ENCODE measurements at places on chromosomes 2 and 18.

GRCh38 chr2:207502577-207503198 lies 27.1 kb upstream of the CREB1 start:
- DNase-seq = no peak

DNA sequence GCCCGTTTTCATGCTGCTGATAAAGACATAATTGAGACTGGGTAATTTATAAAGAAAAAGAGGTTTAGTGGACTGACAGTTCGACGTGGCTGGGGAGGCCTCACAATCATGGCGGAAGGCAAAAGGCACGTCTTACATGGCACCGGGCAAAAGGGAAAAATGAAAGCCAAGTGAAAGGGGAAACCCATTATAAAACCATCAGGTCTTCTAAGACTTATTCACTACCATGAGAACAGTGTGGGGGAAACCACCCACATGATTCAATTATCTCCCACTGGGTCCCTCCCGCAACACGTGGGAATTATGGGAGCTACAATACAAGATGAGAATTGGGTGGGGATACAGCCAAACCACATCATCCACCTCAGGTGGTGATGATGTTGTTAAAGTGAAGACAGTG lies 3.3 kb upstream of the RAB12 start:
- DNase-seq = no peak

- no peak for DNase-seq
These were observed 36.5 kb downstream of the NCOA1 start for GRCh38 chr2:24527536-24527935.

DNA sequence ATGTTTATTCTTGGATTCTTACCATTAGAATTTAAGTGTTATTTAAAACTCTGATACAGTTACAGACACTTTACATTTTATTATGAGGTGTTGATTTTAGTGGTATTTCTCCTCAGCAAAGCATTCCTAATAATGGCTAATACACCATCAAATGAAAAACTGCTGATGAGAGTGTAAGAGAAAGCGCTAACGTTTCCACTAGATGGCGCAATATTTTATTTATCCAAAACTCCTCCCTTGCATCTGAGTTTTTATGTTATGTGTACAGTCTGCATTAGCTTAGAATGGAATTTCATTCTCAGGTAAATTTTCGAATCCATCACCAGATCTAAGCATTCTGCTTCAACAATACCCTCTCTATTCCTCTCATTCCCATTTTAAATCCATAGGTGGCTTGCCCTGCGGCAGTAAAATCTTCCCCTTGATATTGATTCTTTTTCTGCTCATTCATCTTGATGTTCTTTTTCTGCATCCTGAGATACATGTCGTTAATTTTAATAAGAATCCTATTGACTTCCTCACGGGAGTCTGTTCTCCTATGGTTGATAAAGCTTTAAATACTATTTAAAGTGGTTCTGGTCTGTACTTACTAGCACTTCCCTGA lies 53.9 kb downstream of the PRKRA start:
- DNase-seq = no peak

- DNase-seq = no peak
These were observed 41.4 kb downstream of the IL1R2 start for GRCh38 chr2:102033031-102033749.

DNA sequence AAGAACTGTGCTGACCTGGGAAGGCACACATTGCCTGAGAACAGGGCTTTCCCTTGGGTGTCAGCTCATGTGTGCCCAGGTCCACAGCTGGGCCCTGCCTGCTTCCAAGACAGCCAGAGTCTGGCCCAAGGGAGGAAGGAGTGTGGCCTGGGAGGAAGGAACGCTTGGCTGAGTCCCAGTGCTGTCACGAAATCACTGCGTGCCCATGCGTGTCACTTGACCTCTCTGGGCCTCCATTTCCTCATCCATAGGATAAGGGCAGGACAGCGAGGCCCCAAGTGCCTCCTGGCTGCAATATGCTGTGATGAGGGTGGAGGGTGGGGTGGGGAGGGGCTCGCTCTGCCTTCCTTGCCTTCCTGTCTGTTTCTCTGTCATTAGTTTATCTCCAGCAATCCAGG lies 642 bp upstream of the KCNK3 start:
- no peak for DNase-seq

GRCh38 chr2:46329803-46330775 lies 32.9 kb downstream of the EPAS1 start:
- DNase-seq = no peak

GRCh38 chr2:108967757-108968156 lies 21.3 kb downstream of the EDAR start:
- DNase-seq = no peak

DNA sequence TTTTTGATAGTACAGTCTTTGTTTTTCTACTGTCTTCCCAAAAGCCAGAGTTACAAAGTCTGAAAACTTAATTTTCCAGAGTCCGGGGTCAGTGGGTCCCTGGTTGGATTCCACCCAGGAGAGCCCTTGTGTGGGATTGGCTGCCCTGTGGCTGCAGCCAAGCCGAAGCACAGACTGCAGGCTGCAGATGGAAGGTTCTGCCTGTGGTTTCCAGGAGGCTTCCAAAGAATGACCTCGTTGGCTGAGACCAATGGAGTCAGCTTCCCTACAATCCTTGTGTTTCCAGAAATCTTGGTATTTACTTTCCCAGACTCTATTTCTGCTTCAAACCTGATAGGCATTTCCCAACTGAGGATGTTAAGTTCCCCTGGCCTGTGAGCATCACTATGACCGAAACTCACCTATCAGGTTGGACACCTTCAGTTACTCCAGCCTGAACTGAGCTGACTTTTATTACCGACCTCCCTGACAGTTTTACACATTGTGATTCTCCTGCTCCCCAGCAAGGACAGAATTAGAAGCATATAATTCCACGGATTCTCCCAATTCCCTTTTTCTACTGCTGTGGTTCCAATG lies 117.5 kb upstream of the CCDC68 start:
- no peak for DNase-seq

All from T-helper 9 cell (primary cell).